ENCODE measurements at places on chromosomes 5 and 9. TPM values are rescaled to one million over a fixed set of nuclear protein-coding genes. Genes with fewer than 3 reads are reported as not detected.
A peak's percentile ranks its signal among the peaks of the same experiment; 100 is the strongest.

DNA sequence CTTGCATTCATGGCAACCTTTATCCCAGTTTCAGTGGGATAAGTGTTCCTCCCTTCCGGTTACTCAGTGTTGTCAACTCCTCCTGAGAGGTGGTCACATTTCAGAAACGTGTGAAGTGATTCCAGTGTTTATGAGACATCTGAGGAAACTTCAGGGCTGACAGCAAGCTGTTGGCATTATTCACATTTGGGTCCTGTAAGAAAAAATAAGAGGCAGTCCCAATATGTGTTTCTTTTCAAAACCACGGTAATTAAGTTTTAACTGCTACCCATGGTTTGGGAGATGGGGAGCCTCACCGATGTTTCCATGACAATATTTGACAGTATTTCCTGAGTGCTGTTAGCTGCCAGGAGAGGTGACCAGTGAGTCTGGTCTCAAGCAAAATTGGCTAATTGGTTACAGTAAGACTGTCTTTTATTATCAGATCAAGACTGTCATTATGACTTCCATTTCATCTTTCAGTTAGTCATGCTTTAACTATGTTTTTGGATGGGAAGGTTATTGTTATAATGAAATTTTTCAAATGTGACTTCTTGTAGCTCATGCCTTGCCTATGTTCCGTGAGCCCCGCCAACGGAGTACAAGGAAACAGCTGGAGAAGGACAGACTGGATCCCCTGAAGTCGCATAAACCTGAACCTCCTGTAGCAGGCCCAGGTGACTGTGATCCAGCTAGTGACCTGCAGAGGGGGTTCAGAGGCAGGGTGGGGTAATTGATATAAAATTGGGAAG, 115.3 kb downstream of the GDNF start:
- H3K27me3 ChIP-seq = no peaks in the 10 kb centered on the region
- no peak overlapping the region for H3K4me3 ChIP-seq
- peaks cover 5% of the 10 kb centered on the region for H3K4me1 ChIP-seq
- H3K27ac ChIP-seq = no peak overlapping the region
- no peak for DNase-seq
- H3K36me3 ChIP-seq = peaks cover 8% of the 10 kb centered on the region

DNA sequence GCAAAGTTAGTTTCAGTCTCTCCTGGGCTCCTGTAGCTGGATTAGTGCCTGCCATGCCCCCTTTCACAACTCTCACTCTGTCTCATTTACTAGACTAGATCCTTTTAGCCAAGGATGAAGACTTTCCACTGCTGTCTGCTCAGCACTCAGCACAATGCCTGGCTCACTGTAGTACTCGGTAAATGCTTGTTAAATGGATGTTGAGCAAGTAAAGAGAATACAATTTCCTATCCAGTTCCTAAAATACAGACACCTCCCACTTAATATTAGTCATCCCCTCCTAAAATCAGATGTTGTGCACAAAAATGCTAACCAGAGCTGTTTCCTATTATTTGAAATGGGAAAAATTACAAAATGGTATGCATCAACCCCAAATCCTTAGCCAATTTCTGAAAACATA, 195.8 kb downstream of the SREK1 start:
- no peak overlapping the region for H3K27ac ChIP-seq
- H3K4me3 ChIP-seq = no peak overlapping the region
- no peak for DNase-seq
- no peaks in the 10 kb centered on the region for H3K27me3 ChIP-seq
- peaks cover 3% of the 10 kb centered on the region for H3K4me1 ChIP-seq

The SPATA6L gene
- total RNA-seq = 0.75 TPM

DNA sequence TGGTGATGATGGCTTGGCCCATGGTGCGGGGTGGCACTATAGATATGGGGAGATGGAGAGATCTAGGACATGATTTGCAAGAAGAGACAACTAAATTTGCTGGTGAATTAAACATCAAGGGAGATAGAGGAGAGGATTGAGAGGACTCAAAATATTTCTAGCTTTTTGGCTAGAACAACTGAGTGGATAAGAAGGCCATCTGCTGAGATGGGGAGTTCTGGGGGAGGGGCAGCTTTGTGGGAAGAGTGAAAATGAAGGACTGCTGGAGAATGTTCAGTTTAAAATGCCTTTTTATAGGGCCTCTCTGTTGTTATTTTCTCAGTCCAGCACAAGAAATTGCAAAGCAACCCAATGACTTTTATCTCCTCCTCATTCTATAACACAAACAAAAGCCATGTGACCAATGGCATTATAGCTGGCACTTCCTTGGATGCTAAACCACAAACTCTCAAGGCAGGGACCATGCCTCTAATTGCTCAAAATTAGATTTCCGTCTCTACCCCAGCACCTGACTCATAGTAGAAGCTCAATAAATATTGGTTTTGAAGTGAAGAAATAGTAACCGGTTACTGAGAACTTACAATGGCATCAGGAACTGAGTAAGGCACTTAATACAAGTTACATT, 29.8 kb downstream of the JAKMIP2 start:
- peaks cover 16% of the 10 kb centered on the region for H3K4me1 ChIP-seq
- H3K4me3 ChIP-seq = no peak overlapping the region
- no peaks in the 10 kb centered on the region for H3K36me3 ChIP-seq

GRCh38 chr5:173850659-173851058, 37.5 kb upstream of the CPEB4 start:
- no peaks in the 10 kb centered on the region for H3K4me1 ChIP-seq
- no peak for DNase-seq
- H3K4me3 ChIP-seq = no peak overlapping the region
- no peaks in the 10 kb centered on the region for H3K27me3 ChIP-seq
- H3K27ac ChIP-seq = no peak overlapping the region

The MYMK gene
- total RNA-seq = not detected

- no peak for DNase-seq
- H3K36me3 ChIP-seq = peaks cover 1% of the 10 kb centered on the region
- H3K27ac ChIP-seq = no peak overlapping the region
- no peak overlapping the region for H3K4me3 ChIP-seq
- H3K27me3 ChIP-seq = no peaks in the 10 kb centered on the region
- peaks cover 2% of the 10 kb centered on the region for H3K4me1 ChIP-seq
Observed at GRCh38 chr9:82491604-82492003, 503.0 kb downstream of the SPATA31D1 start.

- no peaks in the 10 kb centered on the region for H3K36me3 ChIP-seq
- no peaks in the 10 kb centered on the region for H3K4me1 ChIP-seq
- H3K27ac ChIP-seq = no peak overlapping the region
- no peaks in the 10 kb centered on the region for H3K27me3 ChIP-seq
- H3K4me3 ChIP-seq = no peak overlapping the region
Observed at GRCh38 chr9:81182431-81182830, 506.9 kb downstream of the TLE1 start.

DNA sequence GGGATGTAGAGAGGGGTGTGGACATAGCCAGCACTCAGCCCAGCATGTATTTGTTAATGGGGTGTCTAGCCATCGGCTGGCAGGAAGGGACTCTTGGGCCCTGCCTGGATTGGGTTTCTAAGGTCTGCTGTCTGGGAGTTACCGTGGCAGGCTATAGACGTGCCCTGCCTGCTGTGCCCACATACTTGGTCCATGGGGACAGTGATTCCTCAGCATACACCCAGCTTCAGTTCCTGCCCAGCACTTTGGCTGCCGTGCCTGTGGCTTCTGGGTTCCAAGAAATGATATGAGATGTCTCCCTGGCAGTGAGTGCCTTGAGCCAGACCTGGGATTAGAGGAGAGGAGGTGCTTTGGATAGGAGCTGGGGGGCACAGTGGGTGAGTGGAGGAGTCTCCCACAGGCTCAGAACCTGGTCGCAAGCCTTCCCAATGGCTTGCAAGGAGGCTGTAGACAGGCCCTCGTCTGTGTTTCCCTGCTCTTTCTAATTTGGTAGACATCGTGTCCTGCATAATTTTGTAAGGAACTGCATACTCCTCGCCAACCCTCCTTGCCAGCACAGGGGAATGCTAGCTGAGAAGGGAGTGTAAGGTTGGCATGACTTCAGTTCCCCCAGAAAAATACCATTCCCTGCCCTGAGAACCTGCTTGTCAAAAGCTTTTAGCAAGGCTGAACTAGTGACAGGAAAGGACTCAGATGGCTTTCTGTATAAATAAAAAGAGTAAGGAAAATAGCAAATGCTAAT, 287.9 kb downstream of the ZSWIM6 start:
- H3K4me1 ChIP-seq = no peaks in the 10 kb centered on the region
- no peak for DNase-seq
- no peaks in the 10 kb centered on the region for H3K36me3 ChIP-seq
- H3K27me3 ChIP-seq = no peaks in the 10 kb centered on the region

The PLAC8L1 gene
- total RNA-seq = 0.64 TPM

The PCDHB5 gene
- 2.9 TPM for total RNA-seq

GRCh38 chr9:129149442-129149841, 28.6 kb downstream of the IER5L start:
- peaks cover 4% of the 10 kb centered on the region for H3K4me1 ChIP-seq
- no peak for DNase-seq
- no peaks in the 10 kb centered on the region for H3K27me3 ChIP-seq
- H3K4me3 ChIP-seq = no peak overlapping the region

The NOXA1 gene
- 1.8 TPM for total RNA-seq

- H3K27me3 ChIP-seq = no peaks in the 10 kb centered on the region
- H3K4me1 ChIP-seq = no peaks in the 10 kb centered on the region
- H3K36me3 ChIP-seq = no peaks in the 10 kb centered on the region
- H3K27ac ChIP-seq = no peak overlapping the region
- H3K4me3 ChIP-seq = no peak overlapping the region
- DNase-seq = no peak
Observed at GRCh38 chr5:77892061-77893010, 116.2 kb upstream of the TBCA start.

DNA sequence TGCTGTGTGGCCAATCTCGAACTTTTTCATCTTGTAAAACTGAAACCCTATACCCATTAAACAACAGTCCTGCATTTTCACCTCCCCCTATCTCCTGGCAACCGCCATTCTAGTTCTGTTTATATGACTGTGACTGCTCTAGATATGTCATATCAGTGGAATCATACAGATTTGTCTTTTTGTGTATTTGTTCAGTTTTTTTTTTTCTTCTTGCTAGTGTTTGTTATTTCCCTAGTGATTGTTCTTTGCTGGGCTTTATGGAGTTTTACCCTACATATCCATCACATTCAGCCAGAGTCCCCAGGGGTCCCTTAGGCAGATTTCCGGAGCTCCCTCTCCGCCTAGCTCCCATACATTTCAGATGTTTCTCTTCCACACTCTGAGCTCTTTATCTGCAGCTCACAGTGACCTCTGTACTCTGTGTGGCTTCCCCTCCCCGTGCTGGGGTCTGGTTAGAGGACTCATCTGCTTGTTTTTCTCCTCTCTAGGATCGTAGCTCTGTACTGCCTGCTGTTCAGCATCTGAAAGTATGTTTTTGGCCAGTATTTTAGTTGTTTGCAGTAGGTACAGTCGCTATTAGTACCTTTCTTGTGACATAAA, 25.1 kb upstream of the CARTPT start:
- H3K4me1 ChIP-seq = no peaks in the 10 kb centered on the region
- no peaks in the 10 kb centered on the region for H3K36me3 ChIP-seq
- H3K27ac ChIP-seq = no peak overlapping the region
- peak; percentile 51 for DNase-seq
- no peaks in the 10 kb centered on the region for H3K27me3 ChIP-seq

DNA sequence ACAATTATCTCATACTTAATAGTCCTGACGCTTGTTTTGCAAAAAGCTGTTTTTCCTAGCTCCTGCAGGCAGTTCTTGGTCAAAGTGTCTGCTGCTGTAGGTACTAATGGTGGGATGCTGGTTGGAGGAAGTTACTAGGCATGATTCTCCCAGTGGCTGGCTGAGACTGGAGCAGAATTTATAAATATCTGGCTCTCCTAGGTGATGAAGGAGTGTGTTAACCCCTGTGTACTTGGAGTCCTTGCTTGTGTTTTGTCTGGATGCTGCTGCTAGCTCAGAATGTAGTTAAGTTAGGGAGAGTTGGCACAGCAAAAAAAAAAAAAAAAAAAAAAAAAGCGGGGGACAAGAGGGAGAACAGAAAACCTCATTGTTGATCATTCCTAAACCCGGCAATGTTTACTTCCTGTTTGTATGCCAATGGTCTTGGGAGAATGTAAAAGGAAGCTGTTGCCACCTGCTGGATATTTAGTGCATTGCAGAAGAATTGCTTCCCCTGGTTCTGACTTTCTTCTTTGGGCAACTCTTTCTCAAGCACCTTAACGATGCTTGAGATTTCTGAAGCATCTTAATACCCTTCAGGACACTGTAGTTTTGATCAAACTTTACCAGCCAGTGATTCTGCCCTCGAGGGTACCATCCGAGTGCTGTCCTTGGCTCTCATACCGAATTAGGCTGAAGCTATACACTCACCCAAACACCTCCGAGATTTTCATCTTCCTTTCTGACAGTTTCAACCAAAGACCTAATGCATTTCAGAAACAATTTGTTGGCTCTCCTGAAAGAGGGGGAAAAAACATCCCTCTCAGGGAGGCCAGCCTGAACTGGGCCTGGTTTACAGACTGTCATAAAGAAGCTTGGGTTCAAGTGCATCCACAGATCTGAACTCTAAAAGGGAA, 71.7 kb upstream of the WWC1 start:
- DNase-seq = peak; percentile 62
- no peaks in the 10 kb centered on the region for H3K36me3 ChIP-seq
- no peak overlapping the region for H3K4me3 ChIP-seq
- no peaks in the 10 kb centered on the region for H3K27me3 ChIP-seq
- H3K27ac ChIP-seq = no peak overlapping the region
- H3K4me1 ChIP-seq = peaks cover 6% of the 10 kb centered on the region

- H3K27me3 ChIP-seq = no peaks in the 10 kb centered on the region
- H3K27ac ChIP-seq = no peak overlapping the region
- H3K4me3 ChIP-seq = no peak overlapping the region
Observed at GRCh38 chr9:21902136-21902535, 92.1 kb downstream of the CDKN2A start.

- H3K27ac ChIP-seq = no peak overlapping the region
- no peak for DNase-seq
- no peaks in the 10 kb centered on the region for H3K36me3 ChIP-seq
Observed at GRCh38 chr5:52738095-52738506, 49.6 kb upstream of the ITGA1 start.

GRCh38 chr5:93572101-93572607, 8.9 kb downstream of the NR2F1-AS1 start:
- no peaks in the 10 kb centered on the region for H3K36me3 ChIP-seq
- no peak for DNase-seq
- no peak overlapping the region for H3K27ac ChIP-seq

The AOPEP gene
- 15.0 TPM for total RNA-seq

The KIAA0825 gene
- total RNA-seq = 1.8 TPM

The ATG10 gene
- 8.7 TPM for total RNA-seq

The WDR38 gene
- total RNA-seq = not detected

The FCHO2 gene
- 5.8 TPM for total RNA-seq
